ENCODE measurements at places on chromosomes 13 and 19. TPM values are rescaled to one million over a fixed set of nuclear protein-coding genes. Genes with fewer than 3 reads are reported as not detected.

Gene FREM2
- total RNA-seq, result 0.13 TPM

DNA sequence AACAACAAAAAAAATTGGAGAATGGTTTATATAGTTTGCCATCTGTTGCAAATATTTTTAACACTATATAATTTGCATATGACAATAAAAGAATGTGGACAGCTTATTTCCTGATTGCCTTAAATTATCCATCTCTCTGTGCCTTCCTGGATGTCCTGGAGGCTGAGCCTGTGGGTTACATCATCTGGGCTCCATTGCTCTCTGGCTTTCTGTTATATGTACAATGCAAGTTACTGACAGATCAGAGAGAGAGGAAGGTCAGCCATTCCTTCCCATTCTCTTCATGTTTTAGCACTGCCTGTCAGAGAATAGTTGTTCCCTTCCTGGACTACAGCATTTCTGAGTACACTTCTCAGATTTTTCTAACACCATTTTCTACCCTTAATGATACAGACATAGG lies 758.3 kb upstream of the PCDH20 start:
- no peak for DNase-seq
- H3K27me3 ChIP-seq, result no peaks in the 10 kb centered on the region
- H3K27ac ChIP-seq, result no peak overlapping the region

GRCh38 chr13:113406321-113407102 lies 42.6 kb upstream of the GRTP1 start:
- H3K4me1 ChIP-seq, result peaks cover 38% of the 10 kb centered on the region
- H3K27ac ChIP-seq, result no peak overlapping the region
- H3K27me3 ChIP-seq, result no peaks in the 10 kb centered on the region
- no peak overlapping the region for H3K4me3 ChIP-seq

Gene FFAR3
- not detected for total RNA-seq

GRCh38 chr19:40143612-40144011 lies 47.6 kb upstream of the MAP3K10 start:
- H3K27ac ChIP-seq, result no peak overlapping the region
- H3K27me3 ChIP-seq, result no peaks in the 10 kb centered on the region
- peaks cover 4% of the 10 kb centered on the region for H3K4me1 ChIP-seq
- H3K36me3 ChIP-seq, result no peaks in the 10 kb centered on the region

Gene SLITRK5
- total RNA-seq, result 0.45 TPM

DNA sequence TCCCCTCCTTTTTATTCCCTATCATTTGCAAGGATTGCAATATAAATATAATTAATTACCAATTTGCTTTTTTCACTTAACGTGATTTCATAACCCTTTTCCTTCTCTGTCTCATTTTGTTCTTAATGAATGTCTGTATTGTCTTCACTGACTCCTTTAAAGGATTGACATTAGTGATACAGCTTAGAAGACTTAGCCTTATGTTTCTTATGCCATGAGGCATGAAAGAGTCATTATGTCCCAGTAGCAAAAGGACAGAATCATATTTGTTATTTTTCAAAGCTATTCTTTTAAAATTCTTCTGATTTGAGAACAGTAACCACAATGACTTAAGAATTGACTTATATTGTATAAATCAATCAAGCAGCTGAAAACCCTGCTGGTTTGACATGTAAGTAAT lies 26.2 kb downstream of the SLC10A2 start:
- H3K4me3 ChIP-seq, result no peak overlapping the region
- H3K4me1 ChIP-seq, result no peaks in the 10 kb centered on the region
- no peak for DNase-seq
- no peak overlapping the region for H3K27ac ChIP-seq

Gene PSG6
- not detected for total RNA-seq

Gene NUDT15
- 5.8 TPM for total RNA-seq

- H3K4me3 ChIP-seq, result no peak overlapping the region
- no peak for DNase-seq
- no peaks in the 10 kb centered on the region for H3K27me3 ChIP-seq
- peak overlapping the region; percentile 48 for H3K27ac ChIP-seq
- H3K36me3 ChIP-seq, result peaks cover 9% of the 10 kb centered on the region
- peaks cover 41% of the 10 kb centered on the region for H3K4me1 ChIP-seq
These were observed 16.3 kb downstream of the ZNF91 start for GRCh38 chr19:23378948-23379347.

DNA sequence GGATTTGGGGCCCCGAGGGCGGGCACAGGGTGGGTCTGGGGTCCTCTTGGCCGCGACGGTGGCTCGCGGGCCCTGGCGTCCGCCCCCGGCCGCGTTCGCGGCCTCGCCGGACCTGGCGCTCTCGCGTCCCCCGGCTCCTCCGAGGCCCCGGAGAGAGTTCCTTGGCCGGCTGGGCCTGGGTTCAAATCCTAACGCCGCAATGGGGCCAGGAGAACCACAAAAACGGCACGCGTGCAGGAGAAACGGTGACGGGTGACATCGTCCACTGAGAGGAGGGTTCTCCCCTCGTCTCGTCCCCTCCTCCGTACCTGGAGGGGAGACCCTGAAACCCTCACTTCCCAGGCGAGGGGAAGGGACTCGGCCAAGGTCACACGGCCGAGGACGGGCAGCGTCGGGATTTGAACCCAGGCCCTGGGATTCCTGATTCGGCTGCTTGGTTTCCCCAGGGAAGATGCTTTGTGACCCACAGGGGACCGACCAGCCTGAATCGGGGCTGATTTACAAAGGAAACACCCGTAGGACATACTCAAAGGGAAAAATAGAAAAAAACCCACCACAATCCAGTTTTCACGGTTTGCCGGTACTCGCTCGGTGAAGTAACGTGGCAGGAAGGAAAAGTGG lies 624 bp downstream of the SAFB start:
- peak overlapping the region; percentile 89 for H3K4me3 ChIP-seq
- DNase-seq, result no peak
- no peaks in the 10 kb centered on the region for H3K27me3 ChIP-seq
- H3K27ac ChIP-seq, result peak overlapping the region; percentile 96
- peaks cover 42% of the 10 kb centered on the region for H3K36me3 ChIP-seq
- peaks cover 75% of the 10 kb centered on the region for H3K4me1 ChIP-seq

Gene VSTM2B
- not detected for total RNA-seq

GRCh38 chr19:39913682-39914333 lies 20.6 kb downstream of the FCGBP start:
- H3K36me3 ChIP-seq, result no peaks in the 10 kb centered on the region
- no peak for DNase-seq
- H3K4me1 ChIP-seq, result no peaks in the 10 kb centered on the region
- no peak overlapping the region for H3K4me3 ChIP-seq

DNA sequence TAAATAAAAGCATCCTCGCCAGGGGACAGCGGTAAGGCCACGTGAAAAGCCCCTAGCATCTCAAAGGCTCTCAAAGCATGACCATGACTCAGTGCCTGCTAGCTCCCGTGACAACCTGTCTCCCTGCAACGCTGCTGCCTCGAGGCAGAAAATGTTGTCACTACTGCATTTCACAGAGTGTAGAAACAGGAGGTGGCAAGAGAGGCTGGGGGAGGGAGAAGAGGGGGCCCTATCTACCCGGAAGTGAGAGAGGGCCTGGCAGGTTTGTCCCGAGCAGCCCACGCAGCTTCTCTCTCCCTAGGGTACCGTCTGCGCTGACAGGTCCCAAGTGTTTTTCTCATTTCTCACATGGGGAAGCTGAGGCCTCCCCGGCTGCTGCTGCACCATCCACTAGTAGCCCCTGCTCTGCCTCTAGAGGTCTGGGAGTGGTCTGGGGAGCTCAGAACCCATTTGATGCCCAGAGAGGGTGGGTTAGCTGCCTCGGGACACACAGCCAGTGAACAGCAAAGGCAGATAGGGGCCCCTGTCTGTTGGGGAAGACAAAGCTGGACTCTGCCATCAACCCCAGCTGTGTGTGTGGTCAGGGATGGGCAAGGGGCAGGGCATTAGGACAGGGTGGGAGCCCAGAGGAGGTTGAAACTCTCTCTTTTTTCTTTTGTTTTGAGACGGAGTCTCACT lies 3.7 kb downstream of the TINCR start:
- DNase-seq, result no peak
- no peak overlapping the region for H3K27ac ChIP-seq
- no peaks in the 10 kb centered on the region for H3K36me3 ChIP-seq
- no peak overlapping the region for H3K4me3 ChIP-seq
- H3K4me1 ChIP-seq, result no peaks in the 10 kb centered on the region

Gene ZNF90
- total RNA-seq, result 0.66 TPM

GRCh38 chr13:113022391-113022744 lies 53.4 kb downstream of the MCF2L start:
- no peaks in the 10 kb centered on the region for H3K4me1 ChIP-seq
- H3K27ac ChIP-seq, result no peak overlapping the region
- H3K4me3 ChIP-seq, result no peak overlapping the region
- no peaks in the 10 kb centered on the region for H3K27me3 ChIP-seq
- no peak for DNase-seq
- H3K36me3 ChIP-seq, result peaks cover 5% of the 10 kb centered on the region

DNA sequence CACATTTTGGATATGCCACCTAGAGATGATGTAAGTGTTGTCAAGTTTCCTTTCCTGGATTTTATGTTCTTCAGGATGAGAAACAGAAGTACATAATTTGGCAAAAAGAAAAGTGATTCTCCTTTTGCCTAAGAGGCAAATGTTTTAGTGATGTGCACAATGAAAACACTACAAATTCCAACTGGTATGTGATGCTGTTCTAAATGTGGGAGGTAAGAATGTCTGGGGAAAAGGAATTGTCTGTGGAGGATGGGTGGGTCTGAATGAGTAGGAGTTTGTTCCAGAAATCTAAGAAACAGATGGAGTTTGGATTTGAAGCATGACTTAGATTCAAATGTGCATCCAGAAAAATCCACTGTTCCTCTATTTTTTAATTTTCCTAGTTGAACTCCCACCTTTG lies 473.6 kb upstream of the SPRY2 start:
- no peaks in the 10 kb centered on the region for H3K4me1 ChIP-seq
- no peaks in the 10 kb centered on the region for H3K36me3 ChIP-seq

- peak overlapping the region; percentile 78 for H3K4me3 ChIP-seq
- H3K4me1 ChIP-seq, result peaks cover 25% of the 10 kb centered on the region
- no peak for DNase-seq
- H3K36me3 ChIP-seq, result no peaks in the 10 kb centered on the region
- H3K27ac ChIP-seq, result no peak overlapping the region
These were observed 1.2 kb downstream of the PTPRS start for GRCh38 chr19:5339198-5339949.
